ENCODE measurements at places on chromosomes 11 and 22.

DNA sequence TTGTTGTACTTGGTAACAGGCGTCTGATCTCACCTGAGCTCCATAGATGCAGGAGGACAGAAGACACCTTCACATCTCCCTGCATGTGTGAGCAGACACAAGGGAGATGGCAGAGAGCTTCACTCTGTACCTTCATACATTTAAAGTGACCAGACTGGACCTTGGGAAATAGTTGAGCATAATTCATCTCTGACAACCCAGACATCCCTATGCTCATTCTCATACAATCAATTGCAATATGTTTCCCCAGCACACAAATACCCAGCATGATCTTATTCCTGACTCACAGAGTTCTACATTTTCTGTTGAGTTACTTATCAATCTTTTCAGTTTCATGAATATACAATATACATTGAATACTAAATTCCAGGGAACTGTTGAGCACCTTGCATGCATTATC, 488.2 kb upstream of the API5 start:
- no peak for DNase-seq

DNA sequence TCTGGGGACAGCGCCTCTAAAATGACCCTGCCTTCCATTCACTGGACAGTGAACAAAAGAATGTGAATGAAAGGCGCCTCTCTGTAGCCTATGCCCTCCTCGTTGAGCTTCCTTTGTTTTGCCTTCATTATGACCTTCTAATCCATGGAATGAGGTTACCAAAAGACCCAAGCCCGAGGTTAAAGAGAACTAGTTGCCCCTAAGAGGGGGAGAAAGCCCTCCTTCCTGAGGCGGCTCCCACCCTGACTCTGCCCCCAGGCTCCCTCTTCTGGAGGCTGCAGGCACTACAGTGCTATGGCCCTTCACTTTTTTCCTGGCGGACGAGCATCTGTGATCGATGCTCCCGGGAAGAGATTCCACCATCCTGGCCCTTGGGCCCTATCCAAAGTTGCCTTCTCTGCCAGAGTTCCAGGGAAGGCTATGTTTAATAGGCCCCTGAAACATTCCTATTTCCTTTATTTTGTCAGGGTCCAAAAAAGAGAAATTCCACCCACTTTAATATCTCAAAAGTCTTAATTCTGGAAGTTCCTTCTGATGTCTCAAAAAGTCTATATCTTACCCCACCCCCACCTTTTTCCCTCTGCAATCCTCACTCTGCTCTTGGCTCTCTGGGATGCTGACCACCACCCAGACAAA, 147.3 kb downstream of the FEZ1 start:
- DNase-seq = peak; percentile 74

DNA sequence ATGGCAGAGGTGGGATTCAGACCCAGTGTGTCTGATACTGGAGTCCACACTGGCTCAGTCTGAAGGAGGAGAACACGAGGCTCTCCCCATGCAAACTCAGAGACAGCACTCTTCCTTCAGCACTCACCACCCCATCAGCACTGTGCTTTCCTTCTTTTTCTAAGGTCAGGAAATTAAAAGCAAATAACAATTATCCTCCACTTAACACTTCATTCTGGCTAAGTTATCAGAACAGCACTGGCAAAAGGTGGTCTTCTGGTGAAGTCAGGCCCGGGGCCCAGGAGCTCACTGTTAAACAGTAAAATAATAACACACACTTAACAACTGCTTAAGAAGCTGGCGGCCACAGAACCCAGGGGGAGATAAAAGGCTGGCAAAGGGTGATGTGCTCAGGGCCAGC, 107.1 kb downstream of the NAT10 start:
- DNase-seq = no peak

- peak; percentile 94 for DNase-seq
These were observed 70.2 kb upstream of the PPARA start for GRCh38 chr22:46079861-46080821.

DNA sequence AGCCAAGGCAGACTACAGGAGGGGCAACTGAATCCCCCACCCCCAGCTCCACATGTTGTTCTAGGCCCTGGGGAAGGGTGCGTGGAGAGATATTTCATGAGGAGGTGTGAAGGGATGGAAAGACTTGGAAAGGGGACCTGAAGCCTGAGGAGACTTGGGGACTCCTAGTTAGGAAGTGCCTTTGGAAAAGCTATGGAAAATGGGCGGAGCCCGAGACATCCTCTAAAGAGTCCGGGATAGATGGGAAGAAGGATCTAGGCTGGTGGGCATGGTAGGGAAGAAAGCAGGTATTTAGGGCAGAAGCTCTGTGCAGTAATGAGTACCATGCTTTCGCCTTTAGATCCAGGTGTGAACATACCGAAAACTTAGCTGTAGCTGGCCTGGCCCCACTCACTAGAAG, 15.0 kb upstream of the CYP2R1 start:
- DNase-seq = no peak

GRCh38 chr11:96235751-96236150, 107.2 kb downstream of the MAML2 start:
- no peak for DNase-seq

DNA sequence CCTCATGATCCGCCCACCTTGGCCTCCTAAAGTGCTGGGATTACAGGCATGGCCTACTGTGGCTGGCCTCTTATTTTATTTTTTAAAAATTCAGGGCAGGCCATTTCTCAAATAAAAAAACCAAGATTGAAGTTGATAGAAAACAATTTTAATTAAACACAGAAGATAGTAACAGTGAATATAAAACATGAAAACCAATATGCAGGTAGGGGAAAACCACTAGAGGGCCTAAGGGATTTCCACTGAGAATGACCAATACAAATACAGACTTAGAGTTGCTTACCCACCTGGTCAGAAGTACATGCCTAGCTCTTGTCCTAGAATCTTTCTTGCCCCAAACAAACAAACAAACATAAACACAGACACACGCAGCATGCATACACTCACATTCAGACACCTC, 1.7 kb upstream of the RTCB start:
- DNase-seq = peak; percentile 23

DNA sequence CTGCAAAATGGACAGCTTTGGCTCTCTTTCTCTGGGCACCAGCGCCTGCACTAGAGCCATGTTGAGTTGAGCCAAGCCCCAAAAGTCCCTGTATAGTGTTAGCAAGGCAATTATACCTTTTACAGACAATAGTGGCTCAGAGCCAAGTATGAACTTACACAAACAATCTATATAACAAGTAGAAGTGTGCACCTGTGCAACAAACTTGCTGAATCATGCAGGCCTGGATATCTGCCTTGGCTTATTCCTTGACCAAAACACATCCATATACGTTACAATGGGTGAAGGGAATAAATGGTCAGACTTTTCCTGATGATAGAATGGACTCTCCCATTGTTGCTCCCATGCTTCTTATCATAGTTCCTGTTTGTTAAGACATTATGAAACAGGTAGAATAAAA, 3.8 kb upstream of the OR52I2 start:
- no peak for DNase-seq

DNA sequence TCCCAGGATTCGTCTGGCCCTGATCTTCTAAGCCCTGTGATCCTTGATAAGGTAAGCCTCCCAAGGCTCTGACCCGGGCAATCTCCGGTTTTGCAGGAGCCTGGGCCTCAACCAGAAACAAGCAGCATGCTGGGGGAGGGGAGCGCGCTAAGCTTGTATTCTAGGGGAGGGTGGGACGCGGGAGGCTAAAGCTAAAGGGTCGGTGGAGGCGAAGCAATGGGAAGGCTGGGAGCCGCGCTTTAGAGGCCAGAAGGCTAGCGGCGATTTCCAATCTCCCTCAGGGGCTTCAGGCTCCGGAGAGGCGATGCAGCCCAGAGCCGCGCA, 753 bp downstream of the PTPN5 start:
- DNase-seq = no peak

DNA sequence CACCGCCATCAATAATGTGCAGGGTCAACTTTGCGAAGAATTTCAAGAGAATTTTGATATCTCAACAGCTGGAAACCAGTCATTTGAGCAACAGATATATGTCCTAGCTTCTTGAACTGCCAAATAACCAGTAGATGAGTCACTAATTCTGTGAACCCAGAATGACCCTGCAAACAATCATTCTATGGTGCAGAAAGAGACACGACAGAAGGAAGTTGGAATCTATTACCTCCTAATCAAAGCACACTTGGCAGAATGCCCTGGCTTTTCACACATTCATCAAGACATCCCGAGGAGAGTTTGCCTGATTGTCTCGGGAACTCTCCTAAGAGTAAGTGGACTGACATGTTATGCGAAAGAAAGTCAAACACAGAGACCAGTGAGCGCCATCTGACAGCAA, 621.1 kb downstream of the OPCML start:
- DNase-seq = peak; percentile 81

DNA sequence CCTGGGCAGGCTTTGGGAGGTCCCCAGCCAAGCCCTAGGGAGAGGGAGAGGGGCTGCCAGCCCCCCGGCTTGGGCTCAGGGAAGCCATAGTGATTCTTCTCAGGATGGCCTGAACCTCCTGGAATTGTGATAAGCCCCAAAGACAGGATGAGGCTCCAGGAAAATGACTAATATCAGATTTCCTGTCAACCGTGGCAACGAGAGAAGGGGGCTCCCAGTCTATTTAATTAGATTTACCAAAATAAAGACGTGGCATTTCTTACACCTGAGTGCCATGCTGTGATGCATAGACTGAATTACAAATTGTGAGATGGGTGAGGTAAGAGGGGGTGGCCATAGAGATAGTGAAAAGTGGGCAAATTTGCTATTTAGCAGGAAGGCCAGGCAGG, 20.4 kb downstream of the SERPINH1 start:
- DNase-seq = no peak

DNA sequence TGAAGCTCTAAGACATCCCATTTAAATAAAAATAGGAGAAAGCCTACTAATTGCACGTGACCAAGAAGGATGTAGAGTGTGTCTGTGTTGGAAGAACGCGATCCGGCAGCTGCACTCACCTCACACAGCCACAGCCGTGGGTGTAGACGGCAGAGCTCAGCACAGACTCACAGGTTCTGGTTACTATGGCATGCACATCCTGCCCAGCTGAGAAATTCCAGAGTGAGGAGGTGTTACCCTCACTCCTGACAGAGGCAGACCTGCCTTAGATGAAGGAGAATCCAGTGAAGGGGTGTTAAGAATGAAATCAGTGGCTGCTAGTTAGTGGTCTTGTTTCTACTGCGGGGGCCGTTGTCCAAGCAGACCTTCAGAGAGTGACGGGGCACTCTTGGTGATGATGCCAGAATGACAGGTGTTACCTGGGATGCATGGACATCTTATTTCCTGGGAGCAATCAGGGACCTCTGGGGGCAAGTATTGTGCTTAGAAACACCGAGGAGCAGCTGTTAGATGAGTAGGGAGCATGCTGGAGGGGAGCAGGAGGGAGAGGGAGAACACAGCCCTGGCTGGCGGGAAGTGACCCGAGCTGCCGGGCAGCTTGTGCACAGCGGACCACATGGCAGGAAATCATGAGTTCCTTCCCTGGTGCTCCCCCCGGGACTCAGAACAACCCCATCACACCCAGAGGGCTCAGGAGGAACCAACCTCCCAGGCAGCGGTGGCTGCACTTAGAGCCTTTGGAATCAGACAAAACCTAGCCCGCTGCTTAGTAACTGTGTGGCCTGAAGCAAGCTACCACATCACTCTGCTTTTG, 12.3 kb downstream of the KCNJ5 start:
- peak; percentile 63 for DNase-seq

DNA sequence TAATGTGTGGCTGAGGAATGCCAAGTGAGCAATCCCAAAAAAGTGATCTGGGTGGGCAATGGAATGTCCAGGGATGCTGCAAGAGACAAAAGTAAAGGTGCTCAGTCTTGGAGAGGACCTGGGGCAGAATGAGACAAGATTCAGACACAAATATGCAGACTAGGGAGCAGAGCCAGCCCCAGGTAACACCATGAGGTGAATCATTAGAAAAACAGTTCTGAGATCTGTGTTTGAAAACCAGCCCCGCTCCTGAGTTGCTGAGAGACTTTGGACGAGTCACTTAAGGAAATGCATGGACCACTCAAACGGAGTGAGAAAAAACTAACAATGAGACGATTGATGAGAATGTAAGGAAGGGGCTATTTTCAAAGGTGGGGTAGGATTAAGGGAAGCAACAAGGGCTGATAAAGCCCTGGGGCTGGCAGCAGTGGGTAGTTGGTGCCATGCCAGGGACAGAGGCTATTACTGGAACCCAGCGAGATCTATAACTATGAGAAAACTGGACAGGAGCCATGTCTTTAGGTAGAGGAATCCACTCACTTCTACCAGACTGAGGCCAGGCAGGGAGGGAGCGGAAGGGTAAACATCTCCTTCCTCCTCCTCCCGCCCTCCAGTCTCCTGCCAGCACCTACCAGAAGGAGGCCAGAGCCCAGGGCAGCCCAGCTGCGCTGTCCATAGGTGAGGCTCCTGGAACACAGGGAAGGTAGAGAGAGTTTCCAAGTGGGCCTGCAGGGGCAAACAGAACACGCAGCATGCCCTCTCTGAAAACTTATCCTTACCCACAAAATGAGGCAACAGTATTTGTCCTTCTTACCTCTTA, 130.4 kb upstream of the TEAD1 start:
- no peak for DNase-seq

- no peak for DNase-seq
These were observed 3.2 kb downstream of the TPST2 start for GRCh38 chr22:26586556-26587325.

- DNase-seq = no peak
These were observed 1385.4 kb downstream of the TBC1D22A start for GRCh38 chr22:48147831-48148230.

GRCh38 chr22:17077255-17077654, 7.5 kb upstream of the IL17RA start:
- DNase-seq = peak; percentile 83

DNA sequence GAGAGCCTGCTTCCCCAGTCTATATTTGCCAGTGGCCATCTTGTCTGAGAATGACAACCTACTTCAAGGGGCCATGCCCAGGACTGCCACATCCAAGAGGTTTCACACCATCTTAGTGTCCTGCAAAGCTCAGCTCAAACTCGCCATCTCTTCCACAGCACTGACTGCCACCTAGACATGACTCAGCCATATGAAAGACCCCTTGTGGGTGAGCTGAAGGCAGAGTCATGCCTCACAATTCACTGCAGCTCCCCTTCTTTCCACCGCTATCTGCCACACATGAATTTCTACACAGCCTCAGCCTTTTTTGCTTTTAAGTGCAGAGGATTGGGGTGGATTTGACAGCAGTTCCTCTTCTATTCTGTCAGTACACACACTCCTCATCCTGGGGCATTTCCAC, 127.5 kb downstream of the GALNT18 start:
- no peak for DNase-seq

- DNase-seq = no peak
These were observed 2.1 kb downstream of the TRIM29 start for GRCh38 chr11:120135838-120136237.

GRCh38 chr22:39776295-39777009, 117.1 kb downstream of the ENTHD1 start:
- no peak for DNase-seq

GRCh38 chr11:30489511-30489910, 96.6 kb downstream of the MPPED2 start:
- no peak for DNase-seq

- no peak for DNase-seq
These were observed 49.3 kb upstream of the CLPB start for GRCh38 chr11:72483412-72484186.

Data from astrocyte of the hippocampus (primary cell).